ENCODE measurements at places on chromosomes 7 and 10.

DNA sequence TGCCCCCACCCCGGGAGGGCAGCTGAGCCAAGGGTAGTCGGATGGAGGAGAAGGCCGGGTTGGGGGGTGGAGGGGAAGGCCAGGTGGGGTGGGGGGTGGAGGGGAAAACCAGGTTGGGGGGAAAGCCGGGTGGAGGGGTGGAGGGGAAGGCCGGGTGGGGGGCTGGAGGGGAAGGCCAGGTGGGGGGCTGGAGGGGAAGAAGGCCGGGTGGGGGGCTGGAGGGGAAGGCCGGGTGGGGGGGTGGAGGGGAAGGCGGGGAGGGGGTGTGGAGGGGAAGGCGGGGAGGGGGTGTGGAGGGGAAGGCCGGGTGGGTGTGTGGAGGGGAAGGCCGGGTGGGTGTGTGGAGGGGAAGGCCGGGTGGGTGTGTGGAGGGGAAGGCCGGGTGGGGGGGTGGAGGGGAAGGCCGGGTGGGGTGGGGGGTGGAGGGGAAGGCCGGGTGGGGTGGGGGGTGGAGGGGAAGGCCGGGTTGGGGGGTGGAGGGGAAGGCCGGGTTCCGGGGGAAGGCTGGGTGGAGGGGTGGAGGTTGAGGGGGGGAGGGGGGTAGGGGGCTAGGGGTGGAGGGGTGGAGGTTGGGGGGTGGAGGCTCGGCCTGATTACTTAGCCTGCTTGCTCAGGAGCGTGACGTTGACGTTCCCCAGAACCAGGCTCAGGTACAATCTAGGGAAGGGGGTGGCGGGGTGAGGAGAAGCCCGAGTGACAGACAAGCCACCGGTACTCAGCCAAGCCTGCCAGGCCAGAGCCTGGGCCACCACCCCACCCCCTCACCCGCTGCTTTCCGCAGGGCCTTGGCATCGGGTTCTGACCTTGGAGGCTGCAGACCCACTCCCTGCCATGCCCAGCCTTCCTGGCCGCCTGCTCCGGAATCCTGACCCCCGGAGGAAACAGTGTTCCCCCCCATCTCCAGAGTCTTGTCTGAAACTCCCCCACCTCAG, 5.6 kb downstream of the TMEM120A start:
- no peak for DNase-seq

- DNase-seq, result no peak
Measured at GRCh38 chr7:23123465-23123864, 17.9 kb downstream of the KLHL7 start.

DNA sequence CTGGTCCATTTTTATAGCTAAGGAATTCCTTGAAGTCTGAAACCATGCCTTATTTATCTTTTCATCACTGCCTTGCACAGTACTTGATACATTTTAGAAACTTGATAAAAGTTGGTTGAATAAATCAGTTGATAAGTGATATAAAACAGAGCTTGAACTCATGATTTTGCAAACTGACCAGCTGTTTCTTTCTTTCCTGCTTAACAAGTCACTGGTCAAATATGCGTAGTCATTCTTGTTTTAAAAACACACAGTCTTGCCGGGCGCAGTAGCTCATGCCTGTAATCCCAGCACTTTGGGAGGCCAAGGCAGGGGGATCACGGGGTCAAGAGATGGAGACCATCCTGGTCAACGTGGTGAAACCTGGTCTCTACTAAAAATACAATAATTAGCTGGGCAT, 6.3 kb downstream of the TPST1 start:
- no peak for DNase-seq

DNA sequence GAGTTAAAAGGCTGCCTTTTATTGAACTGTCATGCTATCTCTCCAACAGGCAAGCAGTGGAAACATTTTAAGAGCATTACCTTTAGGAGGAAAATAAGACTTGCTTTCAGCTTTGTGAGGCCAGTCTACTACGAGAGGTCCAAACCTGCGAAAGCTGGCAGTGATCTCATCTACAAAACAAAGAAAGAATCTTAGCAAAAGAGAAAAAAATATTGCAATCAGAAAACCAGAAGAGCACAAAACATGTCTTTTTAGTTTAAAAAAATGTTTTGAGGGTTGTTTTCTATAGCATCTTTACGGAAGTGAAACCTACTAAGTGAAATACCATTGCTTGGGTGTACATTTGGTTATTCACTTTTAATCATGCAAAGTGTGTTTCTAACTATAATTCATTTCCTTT, 147.9 kb downstream of the CPEB3 start:
- no peak for DNase-seq

DNA sequence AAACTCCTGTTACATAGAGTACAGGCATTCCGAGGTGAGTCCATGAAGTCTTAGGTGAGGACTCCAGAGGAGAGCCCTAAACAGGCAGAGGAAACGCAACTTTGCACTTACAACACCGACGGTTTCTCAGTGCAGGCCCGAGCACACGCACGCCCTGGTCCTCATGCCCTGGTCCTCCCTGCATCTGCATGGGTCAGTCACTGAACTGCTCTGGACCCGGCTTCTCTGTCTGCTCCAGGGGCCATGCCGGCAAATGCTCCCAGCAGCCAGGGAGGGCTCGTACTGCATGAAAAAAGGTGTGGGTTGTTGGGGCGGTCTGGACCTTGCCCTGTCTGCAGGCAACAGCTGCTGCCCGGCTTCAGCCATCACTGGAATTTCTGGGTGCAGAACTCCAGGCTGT, 317.3 kb upstream of the SHH start:
- no peak for DNase-seq

DNA sequence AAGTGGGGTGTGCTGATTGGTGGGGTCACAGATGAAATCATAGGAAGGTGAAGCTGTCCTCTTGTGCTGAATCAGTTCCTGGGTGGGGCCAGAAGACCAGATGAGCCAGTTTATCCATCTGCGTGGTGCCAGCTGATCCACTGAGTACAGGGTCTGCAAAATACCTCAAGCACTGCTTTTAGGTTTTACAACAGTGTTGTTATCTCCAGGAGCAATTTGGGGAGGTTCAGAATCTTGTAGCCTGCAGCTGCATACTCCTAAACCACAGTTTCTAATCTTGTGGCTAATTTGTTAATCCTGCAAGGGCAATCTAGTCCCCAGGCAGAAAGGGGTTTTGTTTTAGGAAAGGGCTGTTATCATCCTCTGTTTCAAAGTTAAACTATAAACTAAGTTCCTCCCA, 17.0 kb upstream of the IFRD1 start:
- DNase-seq, result no peak

DNA sequence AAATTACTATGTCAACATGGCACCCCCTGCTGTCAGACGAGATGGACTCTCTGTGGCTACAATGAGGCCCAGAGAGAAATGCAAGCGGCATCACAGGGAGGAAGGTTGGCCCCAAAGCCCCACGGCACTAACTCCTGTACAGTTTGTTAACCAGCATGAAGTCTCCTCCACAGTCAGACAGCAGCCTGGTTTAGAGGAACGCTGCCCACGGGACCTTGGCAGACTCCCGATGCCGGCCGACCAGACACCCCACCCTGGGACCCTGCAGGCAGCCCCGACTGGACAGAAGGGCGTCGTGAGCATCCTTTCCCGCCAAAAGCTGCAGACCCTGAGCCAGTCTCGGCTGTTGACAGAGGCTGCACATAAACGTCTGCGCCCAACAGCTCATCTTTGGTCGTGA, 158.8 kb downstream of the DIP2C start:
- DNase-seq, result no peak

DNA sequence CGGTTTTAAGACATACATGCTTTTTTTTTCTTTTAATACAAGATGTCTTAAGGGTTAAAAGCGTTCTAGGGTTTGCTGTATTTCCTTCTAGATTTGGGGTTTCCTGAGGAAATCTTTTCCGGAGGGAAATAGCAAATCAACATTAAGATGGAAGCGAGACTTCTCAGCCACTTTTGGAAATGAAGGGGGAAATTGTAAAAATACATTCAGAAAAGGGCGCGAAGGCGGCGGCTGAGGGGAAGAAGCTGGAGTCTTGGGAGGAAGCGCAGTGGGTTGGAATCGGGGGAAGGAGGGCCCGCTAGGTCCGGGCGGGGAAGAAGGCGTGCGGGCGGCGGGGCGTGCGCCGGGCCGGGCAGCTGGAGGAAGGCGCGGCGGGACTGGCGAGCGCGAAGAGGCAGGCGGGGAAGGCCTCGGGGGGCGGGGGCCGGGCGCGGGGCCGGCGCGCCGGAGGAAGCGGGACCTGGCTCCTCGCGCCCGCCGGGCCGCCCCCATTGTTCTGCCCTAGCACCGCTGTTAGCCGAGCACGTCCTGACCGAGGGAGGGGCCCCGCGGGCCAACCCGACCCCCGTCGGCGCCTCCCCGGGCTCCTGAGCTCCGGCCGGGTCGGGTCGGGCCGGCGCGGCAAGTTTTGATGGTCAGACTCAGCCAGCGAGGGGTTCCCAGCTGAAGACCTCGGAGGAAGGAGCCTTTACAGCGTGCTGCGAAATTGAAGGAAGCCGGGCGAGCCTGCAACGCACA, 1.5 kb upstream of the SKIDA1 start:
- no peak for DNase-seq

- DNase-seq, result no peak
Measured at GRCh38 chr7:28017372-28017771, 163.2 kb downstream of the JAZF1 start.

DNA sequence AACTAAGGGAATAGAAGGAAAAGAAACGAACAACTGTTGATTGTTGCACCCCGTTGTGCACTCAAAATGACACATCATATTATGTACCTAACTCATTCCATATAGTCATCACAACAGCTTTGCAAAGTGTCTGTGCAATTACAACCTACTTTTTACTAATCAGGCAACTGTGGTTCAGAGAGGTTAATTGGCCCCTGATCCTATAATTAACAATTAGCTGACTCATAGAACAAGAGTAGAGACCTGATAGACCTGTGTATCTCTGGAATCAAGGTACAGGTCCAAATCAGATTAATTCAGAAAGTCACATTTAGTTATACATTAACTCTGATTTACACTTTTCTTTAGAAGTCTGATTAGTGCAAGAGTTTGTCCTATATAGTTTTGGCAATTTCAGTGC, 122.5 kb upstream of the CDK13 start:
- DNase-seq, result no peak

DNA sequence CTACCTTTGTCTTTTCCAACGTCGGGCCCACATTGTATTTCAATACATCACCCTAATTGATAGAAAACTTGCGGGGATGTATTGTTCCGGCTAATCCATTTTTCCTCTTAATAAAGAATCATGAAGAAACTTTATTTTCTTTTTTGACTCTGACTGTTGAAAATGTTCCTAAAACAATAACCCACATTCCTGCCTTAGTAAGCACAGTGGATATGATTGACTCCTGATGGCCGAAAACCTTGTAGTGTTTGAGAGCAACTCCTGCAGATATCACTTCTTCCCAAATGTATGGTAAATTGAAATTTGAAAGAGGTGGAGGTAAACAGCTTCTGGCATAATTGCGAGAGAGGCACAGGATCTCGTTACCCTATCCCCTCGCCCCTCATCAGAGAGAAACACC, 65.7 kb downstream of the BICC1 start:
- DNase-seq, result no peak

- no peak for DNase-seq
Measured at GRCh38 chr7:92075455-92076158, 58.7 kb downstream of the CYP51A1 start.

DNA sequence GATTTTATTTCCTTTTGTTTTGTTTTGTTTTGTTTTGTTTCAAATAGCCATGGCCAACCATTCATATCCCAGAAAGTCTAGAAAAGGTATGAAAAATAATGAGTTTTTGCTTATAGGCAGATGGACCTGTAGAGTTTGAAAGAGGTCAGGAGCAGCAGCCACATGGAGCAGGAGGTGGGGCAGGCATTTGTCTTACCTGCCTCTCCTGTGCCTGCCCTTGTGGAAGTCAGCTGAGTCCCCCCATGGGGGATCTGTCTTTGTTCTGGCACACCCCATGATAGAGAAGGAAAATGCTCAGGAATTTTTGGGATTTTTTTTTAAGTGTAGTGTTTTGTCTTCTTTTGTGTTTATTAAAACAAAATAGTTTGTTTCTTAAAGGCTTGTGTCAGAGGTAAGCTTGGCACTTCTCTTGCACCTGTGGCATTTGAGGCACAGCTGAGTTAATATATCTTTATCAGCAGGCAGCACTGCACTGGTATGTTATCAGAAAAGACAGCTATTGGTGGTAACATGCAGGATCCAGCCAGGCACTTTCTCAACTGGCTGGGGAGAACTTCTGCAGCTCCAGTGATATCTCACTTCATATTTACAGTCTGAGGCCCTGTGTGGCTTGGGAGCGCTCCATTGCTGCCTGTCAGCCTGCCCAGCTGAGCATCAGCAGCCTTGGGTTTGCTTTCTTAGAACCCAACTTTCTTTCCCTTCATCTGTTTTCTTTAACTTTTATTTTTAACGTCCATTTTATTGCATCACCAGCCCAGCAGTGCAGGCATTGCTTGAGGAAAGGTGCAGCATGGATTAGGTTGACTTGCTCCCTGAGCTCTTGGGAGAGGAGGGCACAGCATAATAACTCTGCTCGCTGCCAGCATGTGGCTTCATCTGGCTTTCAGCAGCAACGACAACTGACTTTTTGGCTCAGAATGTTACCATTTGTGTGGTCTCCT, 44.4 kb downstream of the LRRC4 start:
- no peak for DNase-seq

- DNase-seq, result no peak
Measured at GRCh38 chr10:99551158-99551557, 18.4 kb downstream of the NKX2-3 start.

- DNase-seq, result no peak
Measured at GRCh38 chr10:118409295-118409694, 67.2 kb upstream of the FAM204A start.

- no peak for DNase-seq
Measured at GRCh38 chr7:95389516-95389915, 6.7 kb downstream of the PON3 start.

DNA sequence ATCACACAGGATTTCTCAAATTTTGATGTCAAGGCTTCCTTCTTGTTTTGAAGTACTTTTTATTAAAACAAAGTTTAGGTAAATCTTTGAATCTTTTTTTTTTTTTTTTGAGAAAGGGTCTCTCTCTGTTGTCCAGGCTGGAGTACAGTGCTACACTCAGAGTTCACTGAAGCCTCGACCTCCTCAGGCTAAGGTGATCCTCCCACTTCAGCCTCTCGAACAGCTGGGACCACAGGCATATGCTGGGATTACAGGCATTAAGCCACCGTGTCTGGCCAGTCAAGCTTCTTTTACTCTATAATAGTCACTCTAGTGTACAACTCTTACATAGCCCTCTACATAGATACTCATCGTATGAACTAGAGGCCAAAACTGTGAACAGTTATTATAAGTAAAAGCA, 3.4 kb downstream of the RUFY2 start:
- no peak for DNase-seq

Data from T-cell (primary cell).